ENCODE measurements at places on chromosomes 1 and 21.

DNA sequence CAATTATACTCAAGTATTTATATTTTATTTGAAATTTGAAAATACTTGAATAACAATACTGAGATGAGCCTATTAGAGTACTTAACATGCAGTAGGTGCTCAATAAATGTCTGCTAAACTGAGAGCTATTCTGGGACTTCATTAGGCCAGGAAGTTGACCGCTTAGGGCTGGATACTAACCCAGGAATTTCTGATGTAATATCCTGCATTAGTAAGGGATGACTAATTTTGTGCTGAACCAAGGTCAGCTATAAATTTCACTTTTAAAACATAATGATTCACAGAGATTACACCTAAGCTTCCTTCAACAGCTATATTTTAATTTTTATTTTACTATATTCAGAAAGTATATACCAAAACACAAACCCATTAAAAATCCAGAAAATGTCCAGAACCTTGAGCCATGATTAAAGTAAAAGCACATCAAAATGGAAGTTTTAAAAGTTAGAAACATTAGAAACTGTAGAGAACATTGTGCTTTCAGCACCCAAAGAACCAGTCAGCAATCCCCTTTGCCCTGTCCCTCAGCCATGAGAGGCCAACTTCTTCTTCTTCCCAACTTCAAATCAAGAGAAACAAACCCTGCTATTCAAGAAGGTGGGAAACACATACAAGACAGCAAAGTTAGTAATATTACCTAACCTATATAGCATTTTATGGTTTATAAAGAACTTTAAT lies 35.4 kb downstream of the WNT2B start:
- no peak for DNase-seq

DNA sequence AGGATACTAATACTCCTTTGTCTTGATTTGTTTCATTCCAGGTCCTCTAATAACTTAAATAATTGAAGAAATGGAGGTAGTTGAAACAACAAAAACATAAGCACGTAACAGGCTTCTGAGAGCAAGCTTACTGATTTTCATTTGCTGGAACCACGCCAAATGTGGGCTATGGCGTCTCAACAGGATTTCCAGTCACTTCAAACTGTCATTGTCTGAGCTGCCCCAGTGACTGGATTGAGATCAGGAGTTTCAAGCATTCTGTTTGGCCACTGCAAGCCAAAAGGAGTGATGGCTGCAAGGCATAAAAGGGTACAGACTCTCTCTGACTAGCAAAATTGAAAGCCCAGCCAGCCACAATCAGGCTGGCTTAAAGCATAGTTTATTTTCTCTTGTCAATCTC lies 289.9 kb downstream of the DPYD start:
- DNase-seq: no peak

DNA sequence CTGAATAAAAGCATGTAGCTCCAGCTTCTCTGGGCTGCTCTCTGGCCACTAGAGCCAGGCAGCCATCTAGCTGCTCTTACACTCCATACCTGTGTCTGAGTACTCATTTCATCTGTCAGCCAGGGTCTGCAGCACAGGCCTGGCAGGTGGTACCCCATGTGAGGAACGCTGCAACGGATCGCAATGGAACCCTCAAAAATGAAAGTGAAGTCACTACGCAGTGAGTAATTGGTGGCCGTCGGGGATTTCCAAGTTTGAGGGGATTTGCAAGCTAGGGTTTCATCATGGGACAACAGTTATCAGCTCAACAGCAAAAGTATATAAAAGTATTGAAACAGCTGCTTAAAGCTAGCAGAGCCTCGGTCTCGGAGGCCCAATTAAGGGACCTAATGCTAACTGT lies 186.7 kb downstream of the HFM1 start:
- DNase-seq: no peak

DNA sequence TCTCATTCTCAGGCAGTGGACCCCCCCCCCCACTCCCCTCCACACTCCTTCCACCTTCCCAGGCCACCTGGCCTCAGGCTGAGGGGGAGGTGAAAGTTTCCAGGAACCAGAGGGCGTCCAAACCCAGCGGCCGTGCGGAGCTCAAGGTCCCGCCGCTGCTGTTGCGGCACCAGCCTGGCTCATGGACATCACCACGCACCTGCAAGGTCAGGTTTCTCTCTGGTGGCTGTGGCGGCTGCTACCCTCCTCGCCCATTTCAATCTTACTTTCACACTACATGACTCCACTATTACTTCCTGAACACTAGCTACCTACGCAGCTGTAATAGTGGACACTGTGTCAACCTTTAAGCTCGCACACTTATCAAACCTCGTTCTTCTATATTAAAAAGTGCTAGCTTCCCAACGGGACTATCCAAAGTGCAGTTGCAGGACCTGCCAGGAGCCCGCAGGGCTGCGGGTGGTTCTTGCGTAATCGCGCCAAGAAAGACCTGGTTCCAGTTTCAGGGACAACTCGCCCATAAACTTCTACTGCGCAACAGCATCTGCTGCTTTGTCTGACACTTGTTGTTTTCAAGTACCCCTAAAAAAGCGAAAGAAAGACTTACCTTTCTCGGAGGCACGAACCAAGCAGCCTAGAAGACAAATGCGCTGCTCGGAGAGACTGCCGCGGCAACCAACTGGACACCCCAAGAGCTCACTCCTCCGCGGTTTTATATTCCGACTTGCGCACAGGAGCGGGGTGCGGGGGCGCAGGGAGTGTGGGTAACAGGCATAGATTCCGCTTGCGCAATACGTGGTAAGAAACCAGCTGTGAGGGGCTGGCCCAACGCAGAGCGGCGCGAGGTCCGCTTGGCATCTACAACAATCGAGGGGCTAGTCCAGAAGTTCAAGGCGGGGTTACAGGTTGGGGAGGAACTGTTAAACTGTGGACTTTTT lies at the start of gene DIRAS3:
DIRAS3 (minus strand) TSS at position 687 of the 938 bp plus-strand sequence. CDS start 3,330 bp downstream, outside the sequence.
- DNase-seq: no peak

DNA sequence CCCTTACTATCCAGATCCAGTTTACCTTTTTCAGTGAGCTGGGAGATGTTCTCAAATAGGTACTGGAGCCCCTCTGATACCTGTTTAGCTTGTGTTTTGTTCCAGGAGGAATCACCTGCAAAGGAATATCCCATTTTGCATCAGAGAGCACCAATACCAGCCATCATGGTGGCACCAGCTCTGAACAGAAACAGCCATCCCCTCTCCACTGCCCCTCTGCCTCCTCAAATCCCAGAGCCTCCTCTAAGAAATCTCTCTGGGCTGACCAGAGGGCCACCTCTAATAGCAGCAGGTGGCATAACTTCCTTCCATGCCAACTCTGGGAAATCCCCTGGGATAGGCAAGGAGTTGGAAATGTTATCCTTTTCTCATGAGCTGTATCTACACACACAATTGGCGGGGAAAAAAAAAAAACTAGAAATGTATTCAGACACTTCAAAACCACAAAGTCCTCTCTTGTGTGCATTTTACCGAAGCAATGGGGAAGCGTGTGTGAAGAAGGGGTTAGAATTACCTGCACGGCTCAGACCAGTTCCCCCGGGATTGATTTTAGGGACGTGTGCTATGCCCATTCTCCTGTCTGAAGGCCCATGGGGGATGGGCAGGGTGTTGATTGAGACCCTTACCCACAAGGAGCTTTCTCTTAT lies 2.4 kb downstream of the PGLYRP4 start:
- no peak for DNase-seq

GRCh38 chr21:33829844-33830243 lies 85.8 kb downstream of the ATP5PO start:
- DNase-seq: no peak

GRCh38 chr1:99657213-99658030 lies 11.5 kb downstream of the PALMD start:
- no peak for DNase-seq

GRCh38 chr1:230216896-230217295 lies 149.9 kb downstream of the GALNT2 start:
- DNase-seq: no peak

GRCh38 chr1:158931055-158931737 lies at the start of gene PYHIN1:
TSS of gene PYHIN1 (plus strand) at chr1:158931552. CDS start at chr1:158936911, 5,359 bp downstream.
- DNase-seq: no peak

- DNase-seq: no peak
Observed at GRCh38 chr1:105087506-105087905, 1337.8 kb downstream of the AMY1C start.

DNA sequence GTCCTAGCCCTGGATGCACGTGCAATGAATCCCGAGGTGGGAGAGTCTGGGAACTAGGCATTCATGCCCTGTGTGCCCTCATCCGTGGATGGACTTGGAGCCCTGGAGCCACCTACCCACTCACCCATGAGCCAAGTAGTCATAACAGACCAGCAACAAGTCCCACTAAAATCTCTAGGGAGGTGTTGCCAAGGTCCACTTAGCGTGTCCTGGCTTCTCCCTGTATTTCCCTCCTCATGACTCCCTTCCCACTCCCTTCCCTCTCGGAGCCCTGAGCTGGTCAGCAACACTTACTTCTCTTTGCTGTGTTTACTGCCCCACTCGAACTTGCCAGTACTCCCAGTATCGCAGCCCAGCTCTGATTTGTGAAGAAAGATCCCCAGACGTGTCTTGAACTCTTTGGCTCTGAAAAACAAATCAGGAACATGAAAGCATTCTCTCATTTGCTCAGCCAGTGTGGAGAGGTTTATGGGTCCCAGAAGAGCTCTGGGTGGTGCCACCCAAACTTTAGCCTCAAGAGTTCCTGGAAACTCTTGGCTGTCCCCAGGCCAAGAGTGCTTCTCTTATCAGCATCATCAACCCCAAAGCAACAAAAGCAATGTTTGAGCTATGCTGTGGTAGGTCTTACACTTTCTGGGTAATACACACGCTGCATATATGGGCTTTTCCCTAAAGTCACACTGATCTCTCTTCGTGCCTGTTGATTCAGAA lies 1.1 kb downstream of the RGS16 start:
- no peak for DNase-seq

DNA sequence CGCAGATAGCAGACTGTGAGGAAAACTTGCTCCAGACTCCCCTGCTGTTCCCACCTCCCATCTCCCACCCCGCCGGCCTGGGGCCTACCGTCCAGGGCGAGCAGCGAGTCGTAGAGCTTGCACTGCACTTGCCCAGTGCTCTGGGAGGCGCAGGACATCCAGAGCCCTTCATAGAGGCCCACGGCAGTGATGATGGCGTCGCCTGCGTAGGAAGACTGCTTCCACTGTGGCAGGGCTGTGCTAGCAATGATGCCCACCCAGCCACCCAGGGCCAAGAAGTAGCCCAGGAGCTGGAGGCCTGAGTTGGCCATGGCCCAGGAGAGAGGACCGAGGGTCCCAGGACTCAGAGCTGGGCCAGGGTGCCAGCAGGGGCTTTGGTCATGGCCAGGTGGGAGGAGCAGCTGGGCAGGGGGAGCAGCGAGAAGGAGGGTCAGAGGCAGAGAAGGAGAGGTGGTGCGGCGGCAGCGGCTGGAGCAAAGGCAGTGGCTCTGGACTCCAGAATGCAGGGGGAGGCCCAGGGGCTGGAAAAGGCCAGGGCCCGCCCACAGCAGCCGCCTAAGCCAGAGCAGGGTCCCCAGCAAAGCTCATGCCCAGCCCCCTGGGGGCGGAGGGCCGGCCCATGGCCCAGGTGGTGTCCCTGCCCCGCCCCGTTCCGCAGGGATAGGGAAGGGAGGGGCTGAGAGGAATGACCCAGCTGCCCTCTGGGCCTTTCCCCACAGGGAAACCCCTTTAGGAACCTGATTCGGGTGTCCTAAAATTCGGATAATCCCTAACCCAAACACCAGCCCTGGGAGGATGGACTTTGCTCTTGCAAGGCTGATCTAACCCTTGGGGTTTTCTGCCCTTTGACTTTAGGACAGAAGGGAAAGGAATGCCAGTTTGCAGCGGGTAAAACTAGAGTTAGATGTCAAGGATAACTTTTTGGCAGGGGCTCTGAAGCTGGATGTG lies at the start of gene CLDN19:
CLDN19 (minus strand) TSS at position 484 of the 948 bp plus-strand sequence; CDS start at position 311, 173 bp downstream.
- DNase-seq: no peak

Measured in activated CD8-positive, alpha-beta memory T cell treated with anti-CD3 and anti-CD28 coated beads for 1 hour (primary cell).